ENCODE measurements at places on chromosomes 4 and X. TPM values are rescaled to one million over a fixed set of nuclear protein-coding genes. Genes with fewer than 3 reads are reported as not detected.

The RAB40AL gene
- total RNA-seq, result not detected

The RAB33A gene
- 0.13 TPM for total RNA-seq

The PROM1 gene
- total RNA-seq, result 0.56 TPM

The KLB gene
- total RNA-seq, result 0.08 TPM

The UGT2A2 gene
- total RNA-seq, result not detected

The STATH gene
- total RNA-seq, result not detected

The MRPL1 gene
- 26.9 TPM for total RNA-seq

The MAGEA4 gene
- not detected for total RNA-seq

The NRK gene
- total RNA-seq, result not detected

The MMGT1 gene
- 16.9 TPM for total RNA-seq

The DGKK gene
- not detected for total RNA-seq

Data from A549 treated with Hydrocortisone at 1 μM for 4 hours (cell line).